ENCODE measurements at places on chromosomes 7 and 10.

DNA sequence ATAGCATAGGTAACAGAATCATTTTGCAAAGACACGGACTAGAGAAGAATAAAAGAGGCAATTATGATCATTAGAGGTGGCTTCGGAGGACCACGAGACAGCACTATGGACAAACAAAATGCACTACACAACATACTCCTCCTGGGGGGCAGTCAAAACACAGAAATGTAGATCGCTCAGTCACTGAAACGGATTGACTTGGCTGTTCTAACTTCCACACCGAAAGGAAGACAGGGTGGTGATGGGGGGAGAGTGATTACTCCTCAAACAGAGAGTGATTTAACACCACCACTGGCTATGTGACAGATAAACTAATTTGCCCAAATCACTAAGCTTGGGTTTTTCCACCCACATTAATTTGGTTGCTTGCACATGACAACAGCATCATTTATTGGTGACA, 14.1 kb upstream of the PPA1 start:
- no peak for DNase-seq

DNA sequence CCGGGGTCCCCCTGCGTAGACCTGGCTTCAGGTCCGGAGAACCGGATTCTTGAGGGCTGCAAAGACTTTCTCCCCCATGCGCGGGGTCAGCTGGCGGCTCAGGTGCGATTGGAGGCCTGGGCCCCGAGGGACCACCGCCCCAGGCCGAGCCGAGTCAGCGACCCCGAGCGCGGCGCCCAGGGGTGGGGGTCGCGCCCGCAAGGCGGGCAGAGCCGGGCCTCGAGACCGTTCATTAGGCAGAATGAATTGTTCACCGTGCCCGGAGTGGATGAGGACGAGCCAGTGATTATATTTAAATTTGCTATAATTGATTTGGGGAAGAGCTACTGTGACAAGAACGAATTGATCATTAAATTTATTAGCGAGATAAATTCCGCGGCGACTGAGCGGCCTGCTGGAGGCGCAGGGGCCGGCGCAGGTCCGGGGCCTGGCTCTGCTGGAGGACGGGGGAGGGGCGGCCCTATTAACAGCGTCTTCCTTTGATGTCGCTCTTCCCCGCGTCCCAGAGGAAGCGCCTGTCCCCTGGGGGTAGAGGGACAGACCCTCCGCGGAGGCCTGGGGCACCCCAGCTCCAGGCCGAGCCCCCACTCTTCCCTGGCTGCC, 7.5 kb downstream of the MNX1 start:
- no peak for DNase-seq

GRCh38 chr10:14236341-14236740, 94.4 kb downstream of the FRMD4A start:
- no peak for DNase-seq

GRCh38 chr10:28555358-28555757, 22.4 kb downstream of the WAC start:
- DNase-seq: no peak

GRCh38 chr10:77804371-77804770, 122.2 kb downstream of the DLG5 start:
- no peak for DNase-seq

GRCh38 chr7:73387908-73388414, 45.6 kb upstream of the FZD9 start:
- no peak for DNase-seq

DNA sequence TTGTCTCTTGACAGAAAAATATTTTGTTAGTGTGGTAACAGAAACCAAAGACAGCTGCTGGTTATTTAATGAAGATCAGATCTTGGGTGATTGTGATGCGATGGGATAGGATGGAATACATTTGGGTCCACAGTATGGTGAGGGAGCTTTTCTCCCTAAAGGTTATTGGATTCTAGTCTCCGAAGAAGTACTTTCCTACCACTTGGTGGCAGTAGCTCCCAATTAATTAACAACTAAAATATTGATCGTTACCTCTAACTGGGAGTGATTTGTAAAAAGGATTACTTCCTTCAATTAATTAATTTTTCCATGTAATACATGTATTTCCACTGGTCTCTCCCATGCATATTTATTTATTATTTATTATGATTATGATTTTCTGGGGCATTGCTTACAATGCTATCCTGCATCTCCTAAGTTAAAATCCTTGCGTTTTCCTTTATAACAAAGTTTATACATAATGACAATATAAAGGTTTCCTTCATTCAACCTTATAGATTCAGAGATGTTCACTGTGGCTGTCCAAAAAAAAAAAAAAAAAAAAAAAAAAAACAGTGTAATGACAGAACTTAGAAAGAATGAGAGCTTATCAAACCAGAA, 25.6 kb downstream of the TMEM196 start:
- no peak for DNase-seq

- no peak for DNase-seq
Observed at GRCh38 chr10:22834471-22834870, 93.4 kb upstream of the ARMC3 start.

GRCh38 chr10:9158675-9159074, 1104.2 kb downstream of the GATA3 start:
- no peak for DNase-seq

GRCh38 chr10:119104654-119105015, 722 bp downstream of the DENND10 start:
- no peak for DNase-seq

DNA sequence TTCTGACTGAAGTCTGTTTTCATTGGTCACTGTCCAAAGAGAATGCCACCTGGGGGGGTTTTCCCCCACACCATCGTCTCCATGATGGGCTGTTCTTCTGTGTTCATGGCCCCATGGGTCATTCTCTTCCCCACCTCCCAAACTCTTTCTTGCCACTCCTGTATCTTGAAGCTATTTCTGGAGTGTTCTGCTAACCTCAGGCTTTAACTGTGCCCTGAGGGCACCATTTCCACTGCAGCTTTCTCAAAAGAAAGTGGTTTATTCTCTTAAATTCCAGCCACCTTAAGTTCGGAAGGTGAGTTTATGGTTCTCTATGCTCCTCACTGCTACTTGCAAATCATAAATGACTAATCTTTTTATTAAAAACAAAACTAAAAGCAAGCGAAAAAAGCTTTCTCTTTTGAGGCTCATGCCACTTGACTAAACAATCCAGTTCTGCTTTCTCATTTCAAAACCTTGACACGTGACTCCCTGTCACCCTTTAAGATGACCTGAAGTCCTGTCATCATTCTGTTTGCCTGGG, 7.4 kb upstream of the APBB1IP start:
- no peak for DNase-seq

DNA sequence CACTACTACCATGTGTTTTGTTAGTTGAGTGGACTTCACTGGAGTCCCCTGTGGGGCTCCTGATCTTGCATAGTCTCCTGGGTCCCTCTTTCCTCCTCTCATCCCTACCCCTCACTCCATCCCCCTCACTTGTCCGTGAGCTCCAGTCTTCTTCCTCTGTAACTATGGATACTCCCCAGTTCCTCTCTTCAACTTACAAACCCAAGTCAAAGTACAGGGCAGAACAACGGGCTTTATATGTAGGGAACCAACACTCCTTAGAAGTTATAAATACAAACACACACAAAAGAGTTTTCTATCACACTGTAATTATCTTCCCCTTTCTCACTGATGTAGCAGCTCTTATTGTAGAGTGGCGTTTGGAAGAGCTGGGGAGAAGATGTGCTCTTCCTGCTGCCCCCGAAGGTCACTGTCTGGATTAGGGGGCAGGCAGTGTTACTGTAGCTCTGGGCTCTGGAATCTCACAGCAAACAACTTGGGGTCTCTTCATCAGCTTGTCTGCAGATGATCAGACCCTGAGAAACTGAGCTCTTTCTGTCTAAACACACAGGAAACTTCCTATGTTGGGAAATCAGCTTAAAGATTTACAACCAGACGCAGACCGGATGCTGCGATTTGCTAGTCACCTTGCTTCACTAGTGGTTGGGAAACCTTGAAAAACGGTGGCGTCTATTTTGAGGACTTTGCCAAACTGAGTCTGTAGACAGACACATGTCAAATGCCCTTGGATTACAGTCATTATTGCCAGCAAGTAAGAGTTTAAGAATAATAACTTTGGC, 13.6 kb downstream of the SNX10 start:
- DNase-seq: no peak

GRCh38 chr10:112898540-112899390, 51.3 kb upstream of the TCF7L2 start:
- no peak for DNase-seq

DNA sequence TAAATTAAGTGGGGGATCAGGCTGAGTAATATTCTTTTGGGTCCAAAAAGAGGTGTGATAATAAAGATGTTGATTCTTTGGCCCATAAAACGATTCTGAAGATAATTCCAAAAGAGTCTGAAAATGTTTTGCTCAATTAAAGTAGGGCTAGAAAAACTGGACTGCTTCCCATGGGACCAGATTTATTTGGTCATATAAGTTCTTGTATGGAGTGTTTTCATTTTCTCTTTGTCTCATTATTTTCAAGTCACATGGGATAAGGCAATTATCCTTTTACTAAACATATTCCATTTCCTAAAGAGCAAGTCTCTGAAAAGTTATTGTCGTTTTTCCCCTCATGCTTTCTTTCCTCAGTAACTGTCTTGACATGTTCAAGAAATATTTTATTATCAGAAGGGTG, 41.5 kb downstream of the CDK6 start:
- DNase-seq: no peak

GRCh38 chr10:97048649-97049427, 136.9 kb downstream of the SLIT1 start:
- no peak for DNase-seq

DNA sequence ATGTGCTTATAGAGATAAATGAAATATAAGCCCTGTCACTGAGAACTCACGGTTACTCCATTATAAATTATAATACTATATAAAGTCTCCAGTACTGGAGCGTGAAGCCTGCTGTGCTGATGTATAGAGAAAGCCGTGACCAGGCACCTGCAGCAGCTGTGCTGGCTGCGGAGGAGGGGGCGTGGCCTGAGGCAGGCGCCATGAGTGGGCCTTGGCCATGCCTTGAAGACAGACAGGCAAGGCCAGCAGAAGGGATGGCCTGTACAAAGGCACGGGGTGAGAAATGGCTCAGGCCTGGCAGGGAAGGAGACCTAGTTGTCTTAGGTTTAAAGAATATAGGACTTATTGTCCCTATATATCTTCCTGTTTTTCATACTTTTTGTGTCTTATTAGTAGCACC, 218.5 kb upstream of the STK17A start:
- DNase-seq: no peak

- no peak for DNase-seq
Observed at GRCh38 chr10:104612571-104613205, 28.4 kb upstream of the SORCS3 start.

DNA sequence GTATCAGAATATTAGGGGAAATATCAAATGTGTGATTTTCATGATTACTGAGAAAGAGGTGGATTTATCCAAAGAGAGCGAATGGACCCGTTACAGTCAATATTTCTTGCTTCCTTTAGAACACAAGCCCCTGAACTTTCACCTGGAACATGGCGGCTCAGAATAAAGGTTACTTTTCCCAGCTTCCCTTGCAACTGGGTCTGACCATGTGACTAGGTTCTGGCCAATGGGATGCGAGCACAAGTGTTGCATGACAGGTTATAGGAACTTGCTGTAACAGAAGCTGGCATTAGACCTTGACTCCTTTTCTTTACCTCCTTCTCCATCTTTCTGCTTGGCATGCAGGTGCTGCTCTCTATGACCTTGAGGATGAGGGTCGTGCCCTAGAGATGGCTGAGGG, 556.1 kb downstream of the TYW1 start:
- no peak for DNase-seq

- DNase-seq: no peak
Observed at GRCh38 chr10:30359373-30360206, 10.5 kb upstream of the MTPAP start.

DNA sequence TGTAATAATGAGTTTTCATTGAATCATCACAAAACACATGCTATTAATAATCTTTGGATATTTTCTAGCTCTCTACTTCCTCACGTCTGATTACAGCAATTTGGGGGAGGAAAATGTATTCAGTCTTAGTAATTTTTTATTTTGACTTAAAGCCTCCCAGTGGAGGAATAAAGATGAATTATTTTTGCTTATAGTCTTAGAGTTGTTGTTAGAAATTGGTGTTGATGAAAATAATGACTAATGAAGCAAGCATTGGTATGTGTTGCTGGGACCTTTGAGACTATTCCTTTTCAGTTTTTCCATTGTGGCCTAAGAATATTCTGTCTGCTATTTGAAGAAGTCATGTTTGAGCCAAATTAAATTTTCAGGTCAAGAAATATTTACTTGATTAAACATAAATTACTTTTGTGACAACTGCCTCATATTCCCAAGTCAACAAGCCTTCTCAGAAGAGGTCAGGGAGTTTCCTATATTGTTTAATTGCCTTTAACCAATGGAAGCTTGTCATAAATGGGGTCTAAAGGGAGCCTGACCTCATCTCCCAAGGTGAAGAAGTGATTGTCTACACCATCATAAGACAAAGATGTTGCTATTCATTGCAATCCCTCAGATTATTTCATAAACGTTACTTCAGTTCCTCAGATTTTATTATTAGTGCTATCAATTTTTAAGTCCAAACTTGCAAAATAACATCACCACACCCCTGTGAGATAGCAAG, 90.0 kb downstream of the ST7 start:
- no peak for DNase-seq

GRCh38 chr7:5143935-5144903, 45.8 kb upstream of the WIPI2 start:
- peak; percentile 11 for DNase-seq

DNA sequence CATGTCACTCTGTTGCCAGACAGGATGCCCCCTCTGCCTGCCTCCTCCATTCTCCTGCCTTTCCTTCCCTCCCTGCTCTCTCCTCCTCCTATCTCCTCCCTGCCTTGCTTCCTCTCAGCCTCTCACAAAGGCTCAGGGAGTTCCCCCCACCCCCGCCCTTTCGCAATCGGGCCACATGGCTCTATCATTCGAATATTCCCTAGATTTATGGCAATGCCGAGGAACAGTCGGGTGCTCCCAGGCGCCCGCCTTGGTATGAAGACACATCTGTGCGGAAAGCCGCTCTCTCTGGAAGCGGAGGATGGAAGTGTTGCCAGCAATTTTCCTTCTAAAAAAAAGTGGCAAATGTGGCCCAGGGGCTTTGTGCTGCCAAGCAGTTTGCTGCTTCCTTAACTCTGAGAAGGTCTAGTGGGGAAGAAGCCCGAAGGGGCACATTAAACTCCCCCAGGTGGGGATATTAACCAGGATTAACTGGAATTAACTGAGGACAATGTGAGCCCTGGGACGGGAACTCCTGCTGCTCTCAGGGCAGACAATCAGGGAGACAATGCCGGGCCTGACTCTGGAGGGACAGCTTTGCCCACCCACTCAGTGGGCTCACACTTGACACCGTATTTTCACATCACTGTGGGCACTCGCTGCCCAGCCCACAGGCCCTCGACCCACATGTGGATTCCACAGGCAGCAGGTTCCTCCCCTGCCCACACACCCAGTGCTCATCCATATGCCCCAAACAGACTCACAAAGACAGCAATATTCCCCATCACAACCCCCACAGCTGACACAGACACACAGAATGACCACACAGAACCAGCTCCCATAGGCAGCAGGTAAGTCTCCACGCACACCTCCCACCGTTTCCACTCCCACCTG, 88.4 kb upstream of the SMNDC1 start:
- no peak for DNase-seq

- DNase-seq: peak; percentile 99
Observed at GRCh38 chr10:71860243-71861029, 9.4 kb upstream of the PSAP start.
